ENCODE measurements at places on chromosomes 5 and 9.

DNA sequence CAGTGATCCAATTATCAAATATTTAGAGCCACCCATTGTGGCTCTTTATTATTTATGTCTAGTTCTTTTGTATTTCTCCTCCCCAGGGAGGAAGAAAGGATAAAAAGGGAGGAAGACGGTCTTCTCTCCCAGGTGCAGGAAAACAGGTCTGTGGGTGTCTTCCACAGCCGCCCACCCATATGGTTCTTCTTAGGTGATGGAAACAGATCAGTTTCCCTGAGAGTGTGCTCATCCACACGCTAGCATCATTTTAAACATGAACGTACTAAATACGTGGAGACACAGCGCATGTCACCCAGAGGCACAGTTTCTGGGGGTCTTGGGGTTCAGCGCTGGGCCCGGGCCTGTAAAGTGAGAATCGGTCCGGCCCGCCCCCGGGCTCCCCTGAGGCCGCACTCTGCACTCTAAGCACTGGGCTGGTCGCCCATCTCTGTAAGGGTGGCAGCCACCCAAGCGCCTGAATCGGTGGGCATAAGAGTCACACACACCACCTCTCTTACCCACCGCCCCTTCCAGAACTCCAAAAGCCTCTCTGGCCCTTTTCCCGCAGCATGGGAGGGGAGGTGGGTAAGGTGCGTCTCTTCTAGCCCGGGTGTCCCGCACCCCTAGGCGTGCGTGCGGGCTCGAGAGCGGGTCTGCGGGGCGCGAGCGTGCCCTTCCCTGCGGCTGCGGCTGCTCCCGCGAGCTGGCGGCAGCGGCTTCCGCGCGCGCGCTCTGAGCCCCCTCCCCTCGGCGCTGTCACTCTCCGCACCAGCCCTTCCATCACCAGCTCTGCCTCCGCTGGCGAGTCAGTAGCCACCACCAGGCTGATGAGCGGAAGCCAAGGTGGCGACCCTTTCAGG, 1.3 kb downstream of the PTCH1 start:
- no peak for DNase-seq

- no peak for DNase-seq
Measured at GRCh38 chr5:83387041-83387440, 84.5 kb upstream of the VCAN start.

DNA sequence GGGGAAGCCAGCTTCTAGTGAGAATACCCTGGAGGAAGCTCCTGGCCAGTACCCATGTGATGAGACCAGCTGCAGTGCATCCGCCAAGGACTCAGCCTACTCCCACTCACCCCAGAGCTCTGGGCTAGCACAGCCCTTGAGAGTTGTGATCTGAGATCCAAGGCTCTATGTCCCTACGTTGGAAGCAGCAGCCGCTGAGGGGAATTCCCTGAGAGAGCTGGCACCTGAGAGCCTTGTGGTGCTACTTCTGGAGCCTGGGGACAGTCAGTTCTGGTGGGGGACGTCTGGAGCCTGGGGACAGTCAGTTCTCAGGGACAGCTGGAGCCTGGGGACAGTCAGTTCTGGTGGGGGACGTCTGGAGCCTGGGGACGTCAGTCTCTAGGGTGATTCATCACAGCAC, 39.2 kb downstream of the PDZD2 start:
- DNase-seq: no peak

- no peak for DNase-seq
Measured at GRCh38 chr5:65192331-65192730, 289.4 kb downstream of the ADAMTS6 start.

DNA sequence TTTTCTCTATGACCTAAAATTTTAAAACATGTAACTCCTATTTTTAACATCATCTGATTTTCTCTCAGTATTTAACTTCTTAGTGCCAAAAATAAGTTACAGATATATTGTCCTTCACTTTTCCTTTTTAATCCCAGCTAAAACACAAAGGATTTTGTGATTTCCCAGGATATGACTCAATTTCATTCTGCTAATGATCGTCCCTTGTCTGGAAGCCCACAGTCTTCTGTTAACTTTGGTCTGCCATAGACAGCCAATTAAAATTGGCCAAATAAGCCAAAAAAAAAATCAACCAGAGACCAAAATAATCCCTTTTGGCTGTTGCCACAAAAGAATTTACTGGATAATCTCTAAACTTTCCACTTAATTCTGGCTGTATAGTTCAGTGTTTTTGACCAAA, 124.5 kb upstream of the FST start:
- DNase-seq: no peak

DNA sequence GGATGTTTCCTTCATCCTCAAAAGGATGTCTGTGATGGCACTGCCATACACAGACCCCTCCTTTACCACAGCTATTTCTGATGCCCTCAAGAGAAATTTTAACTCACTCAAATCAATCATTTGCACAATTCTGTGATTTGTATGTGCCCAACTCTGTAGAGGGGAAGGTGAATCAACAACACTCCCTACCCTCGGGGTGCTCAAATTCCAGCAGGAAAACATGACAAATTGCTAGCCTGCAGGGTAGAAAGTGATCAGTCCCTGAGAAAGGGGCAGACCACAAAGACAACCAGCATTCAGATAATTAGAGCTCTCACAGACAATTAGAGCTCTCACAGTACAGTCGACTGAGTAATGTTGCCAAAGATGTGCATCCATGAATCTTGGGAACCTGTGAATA, 45.3 kb upstream of the FOXE1 start:
- DNase-seq: no peak

GRCh38 chr9:88645172-88645878, 110.3 kb downstream of the NXNL2 start:
- DNase-seq: no peak
